Activated CD4-positive, alpha-beta T cell treated with anti-CD3 and anti-CD28 coated beads for 48 hours (primary cell): ENCODE measurements at places on chromosomes 2 and 18.

GRCh38 chr2:12396699-12397098 lies 320.0 kb upstream of the TRIB2 start:
- DNase-seq = no peak

- no peak for DNase-seq
These were observed 16.5 kb downstream of the ABCG8 start for GRCh38 chr2:43855292-43855691.

- DNase-seq = no peak
These were observed 105.8 kb downstream of the ICOS start for GRCh38 chr2:204042401-204042800.

DNA sequence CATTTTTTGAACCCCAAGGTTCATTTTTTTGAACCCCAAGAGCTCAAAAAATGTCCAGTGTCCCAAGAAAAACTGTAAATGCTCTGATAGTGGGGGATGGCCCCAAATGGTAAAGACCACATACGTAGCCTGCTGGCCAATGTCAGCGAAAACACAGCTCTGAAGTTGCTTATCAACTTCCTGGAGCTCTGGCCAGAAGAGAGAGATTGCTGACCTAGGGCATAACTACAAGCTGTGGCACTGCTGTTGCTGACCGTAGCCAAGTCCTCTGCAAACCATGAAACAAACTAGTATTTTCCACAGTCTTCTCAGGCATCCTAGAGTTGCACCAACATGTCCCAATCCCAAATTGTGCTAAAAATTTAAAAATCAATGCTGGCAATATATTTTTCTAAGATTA lies 50.9 kb downstream of the REEP1 start:
- DNase-seq = no peak

DNA sequence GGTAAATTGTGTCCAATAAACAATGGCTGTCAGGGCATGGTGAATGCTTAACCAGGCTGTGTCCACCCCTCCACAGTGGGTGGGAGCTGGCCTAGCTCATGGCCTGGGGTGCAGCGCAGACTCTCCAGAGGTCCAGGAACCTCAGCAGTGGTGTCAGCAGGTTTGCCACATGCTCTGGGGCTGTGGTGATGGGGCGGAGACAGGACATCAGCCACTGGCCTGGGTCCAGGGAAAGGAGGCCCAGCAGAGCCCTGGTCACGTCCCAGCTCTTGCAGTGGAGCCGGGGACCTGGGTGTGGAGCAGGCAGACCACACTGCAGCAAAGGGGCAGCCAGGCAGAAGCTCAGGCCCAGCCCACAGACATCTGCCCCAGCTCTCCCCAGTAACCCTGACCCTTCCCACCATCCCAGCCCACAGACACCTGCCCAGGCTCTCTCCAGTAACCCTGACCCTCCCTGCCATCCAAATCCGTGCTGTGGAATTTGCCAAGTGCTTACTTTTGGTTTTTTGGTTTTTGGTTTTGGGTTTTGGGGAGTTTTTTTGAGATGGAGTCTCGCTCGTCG lies 13.8 kb upstream of the KIF1A start:
- DNase-seq = no peak

DNA sequence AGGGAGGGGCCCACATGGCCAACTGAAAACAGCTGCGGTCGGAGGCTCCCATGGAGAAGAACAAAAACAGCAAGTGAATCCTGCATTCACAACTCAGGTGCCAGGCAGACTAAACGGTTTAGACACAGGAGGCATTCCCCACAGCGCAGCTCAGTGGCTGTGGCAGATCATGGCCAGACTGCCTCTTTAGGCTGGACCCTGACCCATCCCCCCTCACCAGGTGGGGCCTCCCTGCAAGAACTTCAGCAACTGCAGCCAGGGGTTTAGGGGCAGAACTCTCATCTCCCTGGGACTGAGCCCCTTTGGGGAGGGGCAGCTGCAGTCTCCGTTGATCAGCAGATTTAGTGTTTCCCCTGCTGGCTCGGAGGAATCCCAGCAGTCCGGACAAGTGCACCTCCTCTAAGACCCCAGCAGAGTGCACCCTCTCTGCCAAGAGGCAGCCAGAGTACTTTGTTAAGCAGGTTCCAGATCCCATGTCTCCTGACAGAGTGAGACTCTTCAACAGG lies 346.7 kb downstream of the SS18 start:
- no peak for DNase-seq

GRCh38 chr2:58436872-58437271 lies 195.7 kb upstream of the FANCL start:
- no peak for DNase-seq

DNA sequence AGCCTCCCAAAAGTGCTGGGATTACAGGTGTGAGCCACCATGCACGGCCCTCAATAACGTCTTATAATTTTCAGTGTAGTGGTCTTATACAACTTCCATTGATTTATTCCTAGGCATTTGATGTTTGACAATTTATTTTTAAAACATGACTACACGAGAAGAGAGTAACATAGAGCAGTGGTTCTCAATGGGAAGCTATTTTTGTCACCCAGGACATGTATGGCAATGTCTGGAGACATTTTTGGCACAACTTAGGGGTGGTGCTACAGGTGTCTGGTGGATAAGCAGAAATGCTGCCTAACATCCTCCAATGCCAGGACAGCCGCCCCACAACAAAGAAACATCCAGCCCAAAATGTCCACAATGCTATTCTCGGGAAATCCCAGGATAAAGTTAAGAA lies 12.7 kb upstream of the ANXA4 start:
- no peak for DNase-seq

- DNase-seq = no peak
These were observed 154.5 kb downstream of the RTN4 start for GRCh38 chr2:54895730-54896129.

GRCh38 chr18:23832911-23833310 lies 143.7 kb downstream of the LAMA3 start:
- DNase-seq = no peak
